ENCODE measurements at places on chromosomes 6 and 20.

GRCh38 chr6:166718516-166718915 is 91.5 kb upstream of the RPS6KA2 start:
- DNase-seq: no peak

- DNase-seq: no peak
Observed at GRCh38 chr6:70592391-70593117, 25.8 kb downstream of the SDHAF4 start.

DNA sequence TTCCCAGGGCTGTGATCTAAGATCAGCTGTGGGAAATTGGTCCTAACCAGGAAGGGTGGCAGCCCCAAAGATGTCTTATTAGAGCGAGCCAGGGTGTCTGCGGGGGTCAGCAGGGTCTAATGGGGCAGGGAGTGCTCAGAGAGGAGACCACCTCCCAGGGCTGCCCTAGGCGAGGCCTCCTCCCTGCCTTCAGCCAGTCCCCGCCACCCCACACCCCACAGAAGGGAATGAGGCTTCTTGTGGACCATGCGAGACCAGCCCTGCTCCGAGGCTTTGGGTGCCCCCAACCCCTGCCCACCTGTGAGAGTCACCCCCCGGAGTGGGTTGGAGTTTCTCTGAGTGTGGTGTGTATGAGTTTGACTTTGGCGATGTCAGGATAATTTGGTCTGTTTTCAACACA is 37.8 kb downstream of the SYNJ2 start:
- DNase-seq: no peak

DNA sequence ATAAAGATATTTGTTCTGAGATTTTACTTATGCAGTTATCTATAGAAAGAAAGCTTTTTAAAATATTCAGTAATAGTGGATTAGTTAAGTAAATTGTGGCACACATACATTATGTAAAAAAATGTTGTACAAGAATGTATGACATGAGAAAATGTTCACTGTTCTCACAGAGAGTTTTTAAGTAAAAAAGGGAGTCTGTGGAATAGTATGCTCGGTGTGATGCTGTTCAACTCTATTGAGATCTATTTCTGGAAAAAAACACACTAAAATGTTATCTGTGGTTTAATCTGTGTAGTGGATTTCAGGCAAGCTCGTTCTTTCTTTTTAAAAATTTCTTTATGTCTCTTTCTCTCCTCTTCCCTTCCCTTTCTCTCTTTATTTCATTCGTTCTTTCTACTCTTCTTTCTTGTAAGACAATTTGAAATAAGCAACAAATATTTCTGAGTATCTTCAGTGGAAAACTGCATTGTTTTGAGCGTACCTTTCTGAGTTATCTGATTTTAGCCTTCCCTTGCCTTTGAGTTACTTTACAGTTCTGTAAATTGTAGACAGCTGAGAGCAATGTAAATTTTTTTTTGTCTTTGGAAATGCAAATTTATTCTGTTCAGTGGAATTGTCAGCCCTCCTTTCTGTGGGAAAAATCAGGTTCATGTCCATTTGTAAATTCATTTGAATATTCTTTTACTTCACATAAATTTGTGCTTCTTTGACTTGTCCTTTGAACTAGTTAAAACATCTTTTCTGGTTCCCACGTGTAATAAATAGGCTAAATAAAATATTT is 229.0 kb upstream of the NOX3 start:
- DNase-seq: no peak

GRCh38 chr20:1463971-1464570 is 2.6 kb downstream of the NSFL1C start:
- no peak for DNase-seq

DNA sequence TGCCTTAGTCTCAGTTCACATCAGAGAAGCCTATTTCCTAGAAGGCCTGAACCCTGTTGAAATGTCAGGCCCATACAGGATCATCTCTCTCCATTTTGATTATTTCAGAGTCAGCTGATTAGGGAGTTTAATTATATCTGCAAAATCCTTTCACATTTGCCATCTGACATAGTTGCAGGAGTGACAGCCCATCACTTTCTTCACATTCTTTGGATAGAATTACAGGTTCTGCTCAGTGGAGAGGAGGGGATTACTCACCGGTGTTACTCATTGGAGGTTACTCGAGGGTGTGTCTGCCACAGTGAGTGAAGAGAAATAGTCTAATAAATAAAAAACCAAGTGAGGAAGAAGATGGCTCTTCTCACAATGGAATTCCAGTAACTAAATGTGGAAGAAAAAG is 216.8 kb downstream of the TMEM242 start:
- no peak for DNase-seq

DNA sequence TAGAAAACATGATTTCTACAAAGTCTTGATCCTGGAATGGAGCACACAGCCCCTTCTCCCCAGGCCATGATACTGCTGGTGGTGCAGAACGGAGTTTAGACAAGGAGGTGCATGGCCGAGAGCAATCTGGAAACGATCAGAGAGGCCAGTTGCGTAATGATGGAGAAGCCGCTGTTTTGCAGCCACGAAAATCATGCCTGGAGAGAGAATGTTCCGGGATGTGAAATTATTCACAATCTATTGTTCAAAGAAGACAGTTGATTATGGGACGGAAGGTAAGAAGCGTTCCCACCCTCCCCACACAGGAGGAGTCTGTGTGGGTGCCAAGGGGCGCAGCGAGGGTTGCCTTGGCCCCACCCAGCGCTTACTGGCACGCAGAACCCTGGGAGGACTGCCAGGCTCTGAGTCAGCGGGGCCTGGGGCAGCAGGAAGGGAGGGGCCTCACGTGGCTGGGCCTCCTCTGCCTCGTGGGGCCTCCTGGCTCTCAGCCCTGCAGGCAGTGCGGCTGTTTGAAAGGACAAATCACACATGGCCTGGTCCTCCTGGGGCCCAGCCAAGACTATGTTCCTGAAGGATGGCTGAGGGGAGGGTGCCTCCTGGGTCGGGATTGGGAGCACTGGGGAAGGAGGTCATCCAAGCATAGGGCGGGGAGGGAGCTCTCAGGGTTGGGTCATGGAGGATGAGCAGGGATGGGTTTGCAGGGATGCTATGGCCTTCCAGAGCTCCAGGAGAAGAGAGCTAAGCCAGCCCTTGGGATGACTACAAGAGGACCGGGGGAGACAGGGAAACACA is 8.7 kb upstream of the AP5S1 start:
- peak; percentile 81 for DNase-seq

GRCh38 chr6:84854811-84855400 is 90.5 kb upstream of the TBX18 start:
- no peak for DNase-seq

DNA sequence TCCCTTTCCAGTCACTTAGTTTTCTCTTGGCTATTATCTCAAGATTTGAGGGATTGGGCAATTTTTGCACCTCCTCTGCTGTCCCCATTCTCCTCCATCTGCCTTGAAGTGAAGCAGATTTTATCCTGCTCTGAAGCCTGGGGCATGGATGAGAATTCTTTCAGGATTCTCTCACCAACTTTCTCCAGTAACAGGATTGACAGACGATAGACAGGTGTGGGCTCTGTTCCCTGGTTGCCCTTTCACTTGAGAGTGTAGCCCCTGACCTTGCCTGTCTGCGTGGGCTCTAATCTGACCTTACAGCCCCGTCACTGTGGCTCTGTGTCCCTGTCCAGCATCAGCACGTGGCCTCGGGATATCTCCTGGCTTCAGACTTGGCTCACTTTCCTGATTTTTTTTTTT is 27.1 kb downstream of the CDYL start:
- no peak for DNase-seq

DNA sequence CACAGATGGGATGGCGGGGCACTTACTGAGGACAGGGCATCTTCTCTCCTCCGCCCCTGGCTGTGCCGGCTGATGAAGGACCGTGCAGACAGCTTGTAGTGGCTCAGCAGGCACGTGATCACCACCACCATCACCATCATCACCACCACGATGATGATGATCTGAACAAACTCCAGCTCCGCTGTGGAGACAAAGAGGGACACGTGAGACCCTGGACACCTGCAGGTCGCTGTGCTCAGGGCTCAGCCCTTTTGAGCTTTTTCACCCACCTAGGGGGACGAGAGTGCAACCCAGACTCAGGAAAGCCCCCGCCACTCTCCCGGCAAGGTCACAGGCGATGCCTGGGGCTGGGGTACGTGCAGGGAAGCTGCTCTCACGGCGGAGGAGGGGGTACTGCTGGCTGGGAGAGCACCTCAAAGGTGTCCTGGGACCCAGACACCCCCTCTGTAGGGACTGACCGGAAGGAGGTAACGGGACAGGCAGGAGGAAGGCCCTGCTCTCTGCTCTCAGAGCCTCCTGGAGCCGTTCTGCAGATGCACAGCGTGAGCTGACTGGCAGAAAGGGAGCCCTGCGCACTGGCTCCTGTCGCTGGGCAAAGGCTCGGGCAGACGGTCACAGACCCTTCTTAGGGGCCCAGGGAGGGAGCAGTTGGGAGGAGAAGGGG is 39.4 kb upstream of the ZBP1 start:
- no peak for DNase-seq

DNA sequence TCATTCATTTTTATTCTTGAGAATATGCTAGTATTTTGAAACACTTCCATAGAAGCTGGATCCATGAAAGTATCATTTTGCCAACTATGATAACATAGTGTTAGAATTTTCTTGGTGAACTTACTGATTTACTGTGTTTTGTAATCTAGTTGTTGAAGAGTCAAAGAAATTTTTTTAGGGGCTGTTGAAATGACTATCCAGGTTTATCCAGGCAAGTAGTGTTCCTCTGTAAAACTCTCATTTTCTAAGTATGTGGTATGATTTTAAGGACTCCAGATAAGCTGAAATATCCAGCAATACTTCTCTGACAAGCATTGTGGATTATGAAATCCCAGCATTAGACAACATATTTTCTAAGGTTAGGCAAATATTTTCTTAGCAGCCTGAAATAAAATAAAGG is 95.9 kb downstream of the GRIK2 start:
- no peak for DNase-seq

DNA sequence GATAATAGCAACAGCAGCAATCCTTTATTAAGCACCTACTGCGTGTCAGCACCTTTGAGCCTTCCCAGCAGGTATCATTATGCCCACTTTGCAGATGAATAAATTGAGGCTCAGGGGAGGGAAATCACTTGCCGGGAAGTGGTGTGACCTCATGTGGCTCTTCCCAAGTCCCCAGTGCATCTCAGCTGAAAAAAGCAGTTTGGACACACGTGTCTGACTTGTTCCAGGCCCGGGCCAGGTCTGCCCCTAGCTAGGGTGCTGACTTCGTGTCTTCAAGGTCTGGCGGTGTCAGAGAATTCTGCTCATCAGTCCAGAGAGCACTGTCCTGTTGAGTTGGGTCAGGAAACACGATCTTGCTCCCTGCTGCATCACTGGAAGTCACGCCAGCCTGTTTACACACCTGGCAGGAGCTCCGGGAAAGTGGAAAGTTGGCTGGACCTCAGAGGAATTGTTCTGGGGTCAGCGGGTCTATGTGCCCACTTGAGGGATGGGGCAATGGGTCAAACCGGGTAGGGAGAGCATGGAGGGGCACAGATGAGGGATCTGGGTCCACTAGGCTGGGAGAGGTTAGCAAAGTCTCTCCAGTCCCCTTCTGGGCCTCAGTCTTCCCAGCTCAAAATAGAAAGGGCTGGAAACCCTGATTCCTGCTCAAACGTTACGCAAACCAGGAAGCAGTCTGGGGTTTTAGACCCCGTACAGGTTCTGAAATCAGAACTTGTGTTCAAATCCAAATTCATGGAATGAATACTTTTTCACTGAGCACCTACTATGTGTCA is 10.5 kb downstream of the SLC13A3 start:
- DNase-seq: no peak

DNA sequence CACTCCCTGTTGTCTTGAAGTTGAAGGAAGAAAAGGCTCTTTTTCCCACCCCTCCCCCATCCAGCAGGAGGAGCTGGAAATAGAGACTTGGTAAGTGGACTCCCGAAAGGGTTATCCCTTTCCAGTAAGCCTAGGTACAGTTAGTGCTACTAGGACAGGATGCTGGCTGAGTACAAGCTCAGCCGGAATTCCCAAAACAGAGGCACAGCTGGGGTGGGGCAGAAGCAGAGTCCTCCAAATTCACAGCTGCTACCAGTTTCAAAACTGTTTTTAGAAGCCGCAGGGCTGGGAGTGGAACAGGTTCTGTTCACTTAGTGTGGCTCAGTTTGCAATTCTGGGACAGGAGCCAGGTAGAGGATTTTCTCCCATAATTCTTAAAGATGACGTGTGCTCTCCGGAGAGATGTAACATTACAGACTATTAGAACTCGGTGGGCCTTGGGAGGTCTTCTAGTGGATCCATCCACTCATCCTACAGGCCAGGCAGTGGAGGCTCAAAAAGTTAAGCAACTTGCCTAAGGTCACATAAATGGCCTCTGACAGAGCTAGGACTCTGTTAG is 19.0 kb upstream of the UTRN start:
- no peak for DNase-seq

GRCh38 chr6:152135755-152136448 is 328.4 kb downstream of the ESR1 start:
- no peak for DNase-seq

Measured in stimulated activated CD8-positive, alpha-beta memory T cell treated with anti-CD3 and anti-CD28 coated beads, Interleukin-7, amount 100 ng/mL, for 1 hour (primary cell).